ENCODE measurements at places on chromosomes 12 and 14. TPM values are rescaled to one million over a fixed set of nuclear protein-coding genes. Genes with fewer than 3 reads are reported as not detected.

Gene RPL10L
- total RNA-seq: not detected

Gene CD69
- total RNA-seq: not detected

Gene PLXNC1
- total RNA-seq: 1.1 TPM

Gene TAS2R10
- total RNA-seq: 0.53 TPM

Gene RTL1
- not detected for total RNA-seq

Gene DHRS4
- total RNA-seq: 64.0 TPM

Gene TDRD9
- total RNA-seq: 0.30 TPM

Gene PZP
- total RNA-seq: not detected

Gene CLEC4C
- not detected for total RNA-seq

Gene POTEG
- total RNA-seq: not detected

Data from smooth muscle cell of the coronary artery (primary cell).